ENCODE measurements at places on chromosomes 7 and 10.

GRCh38 chr10:30745953-30746352, 116.4 kb upstream of the LYZL2 start:
- no peak for DNase-seq

- DNase-seq, result no peak
These were observed 203.9 kb upstream of the CHRM2 start for GRCh38 chr7:136664537-136664936.

DNA sequence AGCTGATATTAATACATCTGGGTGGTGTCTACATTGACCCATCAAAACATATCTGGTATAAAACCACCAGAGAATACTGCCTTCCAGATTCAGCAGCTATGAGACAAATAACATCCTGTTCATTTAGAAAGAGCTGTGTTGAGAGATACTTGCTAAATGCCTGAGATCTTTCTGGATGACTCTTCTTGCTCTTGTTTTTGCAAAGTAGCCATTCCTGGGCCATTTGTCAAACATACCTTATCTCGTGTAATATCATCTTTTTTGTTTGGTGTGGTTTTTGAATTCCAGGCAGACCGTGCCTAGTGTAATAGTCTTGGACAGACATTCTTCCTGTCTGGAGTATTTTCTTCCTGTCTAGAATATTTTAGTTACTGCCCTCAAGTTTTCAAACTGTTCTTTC, 74.7 kb upstream of the PRR15 start:
- no peak for DNase-seq

GRCh38 chr10:121449482-121449924, 148.7 kb downstream of the FGFR2 start:
- peak; percentile 56 for DNase-seq

DNA sequence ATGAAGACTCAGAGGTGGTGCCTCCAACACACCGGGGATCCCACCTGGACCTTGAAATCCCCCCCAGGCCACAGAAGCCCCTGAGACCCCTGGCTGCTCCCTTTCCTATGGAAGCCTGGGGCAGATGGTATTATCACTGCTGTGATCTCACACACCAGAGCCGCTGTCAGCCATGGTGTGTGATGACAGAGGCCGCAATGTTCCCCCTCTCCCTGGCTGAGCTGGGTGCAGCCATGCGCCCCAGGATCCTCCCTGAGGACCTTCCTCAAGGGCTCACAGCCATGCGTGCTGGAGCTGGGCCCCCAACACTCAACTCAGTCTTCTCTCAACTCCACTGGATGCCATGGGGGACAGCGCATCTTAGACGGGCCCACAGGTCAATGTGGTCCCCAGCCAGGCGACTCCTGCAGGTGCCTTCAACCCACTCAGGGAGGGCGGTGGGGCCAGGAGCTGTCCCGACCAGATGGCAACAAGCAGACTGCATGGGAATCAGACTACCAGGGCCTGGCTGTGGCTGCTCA, 44.9 kb downstream of the VIPR2 start:
- no peak for DNase-seq

DNA sequence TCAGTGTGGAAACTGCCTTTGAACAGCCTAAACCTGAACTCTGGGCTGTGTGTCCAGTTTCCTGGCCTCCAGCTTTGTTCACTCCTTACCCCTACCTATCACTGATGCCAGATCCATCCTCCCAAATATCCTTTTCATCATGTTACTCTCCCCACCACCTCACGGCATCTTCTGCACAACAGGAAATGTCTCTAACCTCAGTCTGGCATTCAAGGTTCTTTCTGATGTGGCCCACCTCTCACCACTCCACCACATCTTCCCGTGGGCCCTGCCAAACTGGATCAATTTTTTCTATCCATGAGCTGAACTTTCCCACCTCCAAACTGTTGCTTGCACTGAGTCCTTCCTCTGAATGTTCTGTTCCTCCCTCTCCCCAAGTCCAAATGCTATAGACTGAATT, 35.8 kb upstream of the MAP3K8 start:
- DNase-seq, result no peak

GRCh38 chr10:7956508-7956907, 98.0 kb upstream of the GATA3 start:
- DNase-seq, result no peak

GRCh38 chr10:114876602-114877300, 55.2 kb downstream of the FHIP2A start:
- DNase-seq, result no peak

DNA sequence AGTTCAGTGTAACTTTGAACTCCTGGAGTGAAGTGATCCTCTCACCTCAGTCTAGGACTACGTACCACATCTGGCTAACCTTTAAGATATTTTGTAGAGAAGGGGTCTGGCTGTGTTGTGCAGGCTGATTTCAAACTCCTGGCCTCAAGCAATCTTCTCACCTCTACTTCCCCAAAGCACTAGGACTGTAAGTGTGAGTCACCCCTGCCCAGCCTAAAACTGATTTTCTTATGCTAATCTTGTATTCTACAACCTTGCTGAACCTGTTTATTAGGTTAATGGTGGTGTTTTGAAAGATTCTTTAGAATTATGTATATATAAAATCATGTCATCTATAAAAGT, 58.0 kb downstream of the LCOR start:
- no peak for DNase-seq

GRCh38 chr10:88347022-88347421, 236.1 kb downstream of the RNLS start:
- DNase-seq, result no peak

DNA sequence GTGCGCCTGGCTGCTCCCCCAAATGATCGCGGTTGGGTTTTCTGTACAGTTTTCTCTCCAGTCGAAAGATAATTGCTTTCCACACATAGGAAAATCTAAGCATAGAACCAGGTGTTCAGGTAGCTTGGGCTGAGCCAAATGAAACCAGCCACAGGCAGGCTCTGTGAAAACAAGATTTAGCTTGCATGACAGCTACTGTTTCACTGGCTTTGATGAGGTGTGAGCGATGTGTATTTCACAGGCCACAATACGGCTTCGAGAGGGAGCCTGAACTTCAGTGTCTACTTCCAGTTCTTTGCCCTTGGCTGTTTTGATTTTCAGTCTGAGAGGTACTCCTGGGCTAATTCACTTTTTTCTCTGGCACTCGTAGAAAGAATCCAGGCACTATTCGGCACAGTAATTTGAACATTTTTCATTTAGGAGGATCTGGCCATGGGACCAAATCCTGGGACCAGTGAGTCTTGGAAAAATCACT, 110.5 kb downstream of the JCAD start:
- no peak for DNase-seq

DNA sequence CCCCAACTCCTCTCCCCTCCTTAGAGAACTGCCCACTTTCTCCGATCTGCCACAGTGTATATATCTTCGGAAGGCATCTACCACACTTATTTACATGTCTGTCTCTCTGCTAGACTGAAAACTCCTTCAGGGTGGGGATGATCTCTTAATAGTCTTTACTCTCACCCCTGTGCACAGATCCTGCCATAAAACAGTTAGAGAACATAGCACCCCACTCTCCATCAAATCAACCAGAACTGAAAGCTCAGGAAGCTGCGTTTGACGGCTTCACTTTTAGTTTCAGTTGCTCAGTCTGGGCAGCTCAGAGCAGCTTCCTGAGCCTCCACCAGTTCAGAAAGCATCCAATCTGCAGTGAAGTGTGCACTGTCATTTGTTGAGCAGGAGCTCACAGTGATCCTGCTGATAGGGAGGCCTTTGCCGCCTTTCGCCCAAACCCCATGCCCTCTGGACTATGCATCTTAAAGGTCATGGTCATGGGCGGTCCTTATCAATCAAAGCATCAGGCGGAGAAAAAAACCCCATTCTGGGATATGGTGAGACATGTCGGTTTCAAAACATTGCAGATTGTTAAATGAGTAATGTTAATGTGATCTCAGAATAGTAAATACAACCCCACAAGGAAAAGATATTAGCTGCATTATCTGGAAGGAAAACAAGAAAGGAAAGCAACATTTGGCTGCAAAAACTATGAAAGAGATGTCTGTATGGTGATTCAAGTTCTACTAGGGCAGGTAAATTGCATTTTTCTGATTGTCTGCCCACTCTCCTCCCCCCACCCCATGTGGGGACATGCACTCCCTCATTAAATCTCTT, 167.1 kb upstream of the ADO start:
- DNase-seq, result no peak

DNA sequence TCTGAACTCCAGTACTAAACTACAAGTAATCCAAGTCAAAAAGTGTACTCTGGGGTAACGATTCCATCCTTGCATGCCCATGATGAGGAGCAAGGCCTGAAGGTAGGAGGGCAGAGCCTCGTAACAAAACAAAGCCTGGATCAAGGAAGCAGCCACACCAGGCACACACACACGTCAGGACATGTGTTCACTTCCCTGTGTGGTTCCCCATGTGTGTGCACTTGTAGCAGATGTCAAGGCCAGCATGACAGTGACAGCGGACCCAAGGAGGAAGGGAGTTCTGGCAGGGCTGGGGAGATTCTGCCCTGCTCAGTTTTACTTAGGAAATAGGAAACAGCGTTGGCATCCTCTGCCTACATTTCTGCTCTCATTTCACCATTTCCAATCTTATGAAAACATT, 92.8 kb downstream of the ALOX5 start:
- DNase-seq, result no peak

- DNase-seq, result no peak
These were observed 69.8 kb upstream of the KCTD7 start for GRCh38 chr7:66558660-66559465.

GRCh38 chr10:109957092-109957797, 33.9 kb upstream of the XPNPEP1 start:
- no peak for DNase-seq

- no peak for DNase-seq
These were observed 308.8 kb upstream of the ZNF32 start for GRCh38 chr10:43957267-43958070.

DNA sequence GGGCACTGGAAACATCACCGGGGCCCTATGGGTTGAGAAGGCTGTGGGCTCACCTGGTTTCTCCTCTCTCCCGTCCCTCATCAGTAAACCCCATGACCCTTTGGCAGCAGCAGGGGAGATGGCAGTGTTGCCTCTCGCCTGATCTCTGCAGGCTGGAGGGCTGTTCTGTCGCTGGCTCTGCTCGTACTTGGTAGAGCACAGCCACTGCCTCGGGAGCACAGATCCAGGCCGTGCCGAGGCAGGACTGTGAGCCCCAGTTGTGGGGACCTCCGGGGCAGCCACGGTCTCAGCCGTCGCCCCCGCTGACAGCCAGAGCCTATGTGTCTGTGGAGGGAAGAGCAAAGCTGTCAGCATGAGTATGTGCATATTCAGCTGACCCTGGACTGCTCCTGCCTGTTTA, 94.9 kb downstream of the PTPRE start:
- DNase-seq, result no peak

DNA sequence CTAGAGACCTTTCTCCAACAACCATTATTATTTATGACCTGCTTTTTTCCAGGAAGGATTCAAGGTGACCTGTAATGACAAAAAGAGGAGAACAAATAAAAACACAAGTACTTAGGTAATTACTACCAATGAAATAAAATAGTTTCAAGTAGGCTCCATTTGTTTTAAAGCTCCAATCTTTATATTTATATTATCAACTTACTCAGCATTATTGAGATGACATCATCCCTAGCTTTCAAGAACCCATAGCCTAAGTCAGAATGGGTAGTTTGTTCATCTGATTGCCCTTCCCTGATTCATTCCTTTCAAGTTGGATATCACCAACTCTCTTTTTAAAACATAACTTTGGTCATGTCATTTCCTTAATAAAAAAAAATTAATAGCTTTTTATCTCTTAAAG, 131.5 kb downstream of the GRM3 start:
- no peak for DNase-seq

GRCh38 chr7:6637544-6638229, 569 bp downstream of the ZNF316 start:
- no peak for DNase-seq

- no peak for DNase-seq
These were observed 165.3 kb upstream of the ZMIZ1 start for GRCh38 chr10:78903341-78903940.

DNA sequence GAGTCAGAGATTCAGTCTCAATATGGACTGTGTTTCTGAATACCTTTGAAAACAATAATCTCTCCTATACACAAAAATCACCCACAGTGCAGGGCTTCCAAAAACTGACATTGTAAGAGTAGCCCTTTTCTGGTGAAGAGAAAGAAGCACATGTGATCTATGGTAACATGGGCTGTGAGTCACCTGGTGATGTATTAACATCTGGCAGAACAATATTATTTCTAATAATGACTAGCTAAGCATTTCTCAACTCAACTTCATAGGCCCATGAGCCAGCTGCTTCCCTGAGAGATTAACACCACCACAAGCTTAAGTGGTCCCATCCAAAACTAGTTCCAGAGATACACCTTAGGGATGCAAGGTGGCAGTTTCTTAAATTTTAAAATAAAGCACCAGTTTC, 331.0 kb upstream of the NRP1 start:
- no peak for DNase-seq

GRCh38 chr10:113473851-113474250, 79.0 kb upstream of the HABP2 start:
- DNase-seq, result no peak

DNA sequence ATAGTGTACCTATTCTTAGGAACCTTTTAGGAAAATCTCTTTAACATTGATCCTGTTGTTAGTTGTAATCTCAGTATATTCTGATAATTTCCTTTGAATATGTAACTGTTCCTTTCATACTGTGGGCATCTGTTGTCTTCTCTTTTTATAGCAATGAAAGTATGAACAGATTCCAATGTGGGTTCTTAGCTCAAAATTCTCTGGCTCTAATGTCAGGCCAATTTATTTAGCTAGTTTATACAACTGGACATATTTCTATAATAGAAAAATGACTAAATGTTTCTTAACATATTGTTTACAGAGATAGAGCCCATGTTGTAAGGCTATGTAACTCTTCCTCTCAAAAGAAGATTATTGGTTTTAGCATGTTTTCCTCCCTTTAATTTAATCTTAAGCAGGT, 363.2 kb downstream of the AUTS2 start:
- no peak for DNase-seq

GRCh38 chr10:1608851-1609647, 128.3 kb downstream of the ADARB2 start:
- no peak for DNase-seq

DNA sequence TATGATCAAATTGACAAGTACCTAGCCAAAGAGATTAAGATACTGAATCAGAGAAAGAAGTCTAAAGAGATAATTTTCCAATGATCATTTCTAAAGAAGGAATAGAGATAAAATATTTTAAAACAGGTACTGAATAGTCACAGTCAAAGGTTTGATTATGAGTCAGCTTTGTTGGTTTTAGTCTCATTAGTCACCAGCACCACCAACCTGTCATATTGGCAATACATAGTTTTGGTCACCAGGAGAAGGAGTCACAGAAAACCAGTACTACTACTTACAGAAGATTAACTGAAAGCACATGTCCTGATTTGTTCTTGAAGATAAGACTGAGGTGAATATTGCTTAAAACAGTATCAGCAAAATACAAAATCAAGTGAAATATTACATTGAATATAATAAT, 34.6 kb downstream of the ZEB1 start:
- no peak for DNase-seq

GRCh38 chr7:46754140-46754720, 827.7 kb downstream of the TNS3 start:
- no peak for DNase-seq

- no peak for DNase-seq
These were observed 19.0 kb downstream of the PWWP2B start for GRCh38 chr10:132415956-132416355.

GRCh38 chr10:49609283-49610113, 612 bp upstream of the SLC18A3 start:
- no peak for DNase-seq
